CD4-positive, alpha-beta T cell treated with Interleukin-12 subunit alpha and Interleukin-12 subunit beta, for 1 hour (primary cell): ENCODE measurements at places on chromosomes 4 and X.
A peak's percentile ranks its signal among the peaks of the same experiment; 100 is the strongest.

GRCh38 chr4:182507805-182508204 lies 264.6 kb downstream of the TENM3 start:
- DNase-seq, result no peak

DNA sequence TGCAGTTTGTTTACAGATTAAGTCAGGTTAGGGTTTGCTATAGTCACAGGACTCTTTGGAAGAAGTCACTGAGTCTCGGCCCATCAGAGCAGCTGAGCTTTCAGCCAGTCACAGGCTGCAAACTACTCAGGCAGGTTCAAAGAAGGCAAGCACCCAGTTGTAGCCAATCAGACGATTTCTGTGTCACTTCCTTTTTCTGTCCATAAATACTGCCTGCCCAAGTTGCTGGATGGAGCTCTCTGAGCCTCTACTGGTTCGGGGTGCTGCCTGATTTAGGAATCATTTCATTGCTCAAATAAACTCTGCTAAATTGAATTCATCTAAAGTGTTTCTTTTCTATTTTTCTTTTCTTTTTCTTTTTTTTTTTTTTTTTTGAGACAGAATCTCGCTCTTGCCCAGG lies 7.3 kb upstream of the SH3BP2 start:
- DNase-seq, result peak; percentile 62

DNA sequence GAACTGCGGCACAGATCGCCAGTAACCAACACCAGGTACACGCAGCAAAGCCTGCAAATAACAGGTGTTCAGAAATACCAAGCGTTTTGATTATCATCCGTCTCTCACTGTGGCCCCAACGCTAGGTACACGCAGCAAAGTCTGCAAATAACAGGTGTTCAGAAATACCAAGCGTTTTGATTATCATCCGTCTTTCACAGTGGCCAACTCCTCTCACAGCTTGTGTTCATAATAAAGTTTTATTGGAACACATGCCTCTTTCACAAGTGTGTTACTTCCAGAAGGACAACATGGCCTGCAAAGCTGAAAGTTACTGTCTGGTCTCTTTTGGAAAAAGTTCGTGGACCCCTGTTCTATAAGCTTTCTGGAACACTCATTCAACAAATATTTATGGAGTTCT lies 153.1 kb downstream of the AFAP1 start:
- no peak for DNase-seq

- DNase-seq, result no peak
These were observed 194.8 kb upstream of the FAT1 start for GRCh38 chr4:186918466-186918865.

DNA sequence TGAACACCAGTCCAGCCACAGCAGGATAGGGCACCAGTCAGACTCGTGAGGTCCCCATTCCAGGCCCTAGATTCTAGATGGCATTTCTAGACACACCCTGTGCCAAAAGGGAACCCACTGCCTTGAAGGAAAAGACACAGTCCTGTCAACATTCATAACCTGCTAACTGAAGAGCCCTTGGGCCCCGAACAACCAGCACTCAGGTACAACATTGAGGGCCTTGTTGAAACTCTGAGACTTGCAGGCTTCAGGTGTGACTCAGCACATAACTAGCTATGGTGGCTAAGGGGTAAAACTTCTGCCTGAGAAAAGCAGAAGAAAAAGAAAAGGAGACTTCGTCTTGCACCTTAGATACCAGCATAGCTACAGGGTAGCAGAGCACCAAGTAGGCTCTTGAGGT lies 252.9 kb upstream of the GRID2 start:
- no peak for DNase-seq

- DNase-seq, result no peak
These were observed 1.6 kb downstream of the SCD5 start for GRCh38 chr4:82797040-82797404.

- DNase-seq, result no peak
These were observed 136.2 kb downstream of the SMIM20 start for GRCh38 chr4:26050212-26050643.
